ENCODE measurements at places on chromosomes 6 and 20. TPM values are rescaled to one million over a fixed set of nuclear protein-coding genes. Genes with fewer than 3 reads are reported as not detected.

ATP6V1G2 gene
- total RNA-seq: 0.78 TPM

SS18L1 gene
- total RNA-seq: 10.7 TPM

THBD gene
- total RNA-seq: 266 TPM

MICB gene
- 4.1 TPM for total RNA-seq

PAK5 gene
- total RNA-seq: not detected
